ENCODE measurements at places on chromosomes 4 and X.

DNA sequence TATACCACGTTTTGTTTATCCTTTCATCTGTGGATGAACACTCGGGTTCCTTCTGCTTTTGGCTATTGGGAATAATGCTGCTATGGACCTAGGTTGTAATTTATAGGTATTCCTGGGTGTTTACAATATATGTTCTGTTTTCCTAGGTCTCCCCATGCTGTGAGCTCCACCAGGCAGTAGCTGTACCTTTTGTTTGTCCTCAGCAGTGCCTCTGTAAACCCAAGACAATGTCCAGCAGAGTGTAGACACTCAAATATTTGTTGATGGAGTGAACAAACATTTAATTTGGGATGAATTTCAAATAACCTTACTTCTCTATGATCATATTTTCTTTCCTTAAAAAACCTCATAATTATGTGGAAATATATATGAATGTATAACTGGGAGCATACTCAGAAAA is 259.5 kb upstream of the BOD1L1 start:
- no peak for DNase-seq

GRCh38 chrX:50168241-50168687 is 32.5 kb downstream of the AKAP4 start:
- DNase-seq: peak; percentile 34

DNA sequence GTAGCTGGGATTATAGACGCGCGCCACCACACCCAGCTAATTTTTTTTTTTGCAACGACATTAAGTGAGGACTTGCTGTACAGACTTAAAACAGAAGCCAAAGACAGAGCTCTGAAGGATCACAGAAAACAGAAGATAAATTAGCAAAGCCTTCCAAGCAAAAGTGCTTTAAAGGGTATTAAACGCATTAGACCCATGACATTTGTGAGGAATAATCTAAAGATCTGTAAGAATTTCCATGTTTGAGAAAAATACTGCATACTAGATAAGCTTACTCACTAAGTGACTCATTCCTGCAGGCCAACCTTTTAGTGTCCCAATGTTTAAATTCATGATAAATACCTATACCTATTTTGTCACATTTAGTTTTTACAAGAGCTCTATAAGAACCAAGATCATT is 27.4 kb downstream of the SMARCA1 start:
- peak; percentile 37 for DNase-seq

DNA sequence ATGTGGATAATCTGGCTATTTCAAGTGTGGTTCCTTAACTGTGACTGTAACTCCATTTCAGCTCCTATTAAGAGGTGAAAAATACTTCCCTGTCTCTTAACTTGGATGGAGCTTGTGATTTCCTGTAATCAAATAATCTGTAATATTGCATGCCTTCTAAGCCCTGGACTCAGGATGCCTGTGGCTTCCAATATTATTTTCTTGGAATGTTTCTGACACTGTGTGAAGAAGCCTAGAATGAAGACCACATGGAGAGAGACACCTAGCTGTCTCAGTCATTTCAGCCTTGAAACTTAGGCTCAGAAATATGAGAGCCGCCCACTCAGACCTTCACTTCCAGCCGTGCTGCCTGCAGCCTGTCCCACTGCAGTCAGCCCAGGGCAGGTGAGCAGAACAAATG is 544.3 kb downstream of the TRIML1 start:
- DNase-seq: no peak

DNA sequence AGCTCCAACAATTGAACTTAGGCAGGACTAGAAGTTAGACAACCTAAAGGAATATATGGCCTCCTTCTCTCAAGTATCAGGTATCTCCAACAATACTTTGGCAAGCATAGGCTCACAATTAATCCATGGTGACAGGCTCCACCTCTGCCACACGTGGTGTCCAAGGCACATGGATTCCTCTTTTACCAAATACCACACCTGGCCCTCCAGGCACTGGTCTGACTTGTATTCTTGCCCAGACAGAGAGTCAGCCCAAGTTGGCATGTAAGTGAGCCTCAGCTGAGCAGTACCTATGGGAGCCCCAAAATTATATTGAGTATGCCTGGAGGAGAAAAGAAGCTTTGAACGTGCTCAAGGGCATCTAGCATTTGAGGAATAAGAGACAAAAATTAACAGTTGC is 19.6 kb downstream of the SRPX2 start:
- DNase-seq: no peak

DNA sequence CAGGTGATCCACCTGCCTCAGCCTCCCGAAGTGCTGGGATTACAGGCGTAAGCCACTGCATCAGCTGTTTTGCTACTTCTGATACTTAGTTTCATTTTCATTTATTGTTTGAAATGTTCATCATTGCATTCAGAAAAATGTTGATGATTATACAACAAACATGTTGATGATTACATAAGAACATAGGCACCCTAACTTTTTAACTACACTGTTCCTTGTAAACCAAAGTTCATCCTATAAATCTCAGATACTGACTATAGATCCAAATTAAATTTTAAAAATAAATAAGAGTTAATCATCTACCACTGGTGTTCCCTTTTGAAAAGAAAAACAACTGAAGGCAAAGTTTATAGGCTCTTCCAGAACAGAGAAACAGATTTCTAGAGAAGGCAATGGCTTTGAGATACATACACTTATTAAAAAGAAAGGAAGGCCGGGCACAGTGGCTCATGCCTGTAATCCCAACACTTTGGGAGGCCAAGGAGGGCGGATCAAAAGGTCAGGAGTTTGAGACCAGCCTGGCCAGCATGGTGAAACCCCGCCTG is 23.4 kb downstream of the TRIM75 start:
- DNase-seq: no peak

GRCh38 chrX:120213438-120214265 is 37.0 kb upstream of the ZBTB33 start:
- DNase-seq: peak; percentile 64

- peak; percentile 73 for DNase-seq
These were observed 60.1 kb downstream of the MXRA5 start for GRCh38 chrX:3286196-3286945.

DNA sequence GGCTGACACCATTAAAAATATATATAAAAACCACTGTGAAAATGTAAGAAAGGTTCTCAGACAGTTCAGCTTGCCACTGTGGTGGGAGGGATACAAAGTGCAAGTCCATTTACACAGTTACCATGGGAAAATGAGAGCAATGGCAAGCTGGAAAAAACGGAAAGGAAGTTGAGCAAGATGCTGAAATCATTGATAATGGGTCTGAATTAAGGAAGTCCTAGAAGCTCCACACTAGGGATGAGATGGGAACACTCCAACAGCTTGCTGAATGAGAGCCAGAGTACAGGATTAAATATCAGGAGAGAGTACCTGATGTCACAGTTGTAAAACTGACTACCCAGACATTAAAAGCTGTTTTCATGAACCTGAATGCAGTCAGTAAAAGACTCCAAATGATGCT is 218.6 kb downstream of the PRDM5 start:
- peak; percentile 27 for DNase-seq

- DNase-seq: no peak
These were observed 167.0 kb downstream of the SMIM20 start for GRCh38 chr4:26080870-26081628.

- DNase-seq: no peak
These were observed 8.8 kb downstream of the PLXNA3 start for GRCh38 chrX:154466907-154467306.
